IMR-90 (cell line): ENCODE measurements at places on chromosomes 3 and 15. TPM values are rescaled to one million over a fixed set of nuclear protein-coding genes. Genes with fewer than 3 reads are reported as not detected.

- DNase-seq = peak; percentile 59
These were observed 246.5 kb downstream of the TBL1XR1 start for GRCh38 chr3:176950743-176951142.

GRCh38 chr3:128338536-128339330, 128.0 kb downstream of the DNAJB8 start:
- DNase-seq = no peak

DNA sequence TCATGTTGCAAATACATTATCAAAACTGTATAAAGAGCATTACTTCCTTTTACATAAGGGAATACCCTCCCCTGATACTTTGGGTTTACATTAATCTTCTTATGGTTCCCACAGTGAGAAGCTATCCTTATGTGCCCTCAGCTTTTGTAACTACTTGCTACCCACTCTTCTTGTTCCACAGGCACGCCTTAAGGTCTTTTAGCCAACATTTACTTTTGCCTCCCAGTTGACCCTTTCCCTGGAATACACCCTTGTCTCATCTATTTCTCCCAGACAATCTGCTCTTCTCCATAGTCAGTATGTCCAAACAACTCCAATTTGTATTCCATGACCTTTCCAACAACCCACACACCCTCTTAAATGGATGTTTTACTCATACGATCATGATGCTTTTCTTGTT, 116.8 kb upstream of the COL8A1 start:
- no peak for DNase-seq

GRCh38 chr15:60731583-60732130, 252.7 kb upstream of the ICE2 start:
- DNase-seq = no peak

GRCh38 chr3:160564949-160565441, 376 bp downstream of the KPNA4 start:
- peak; percentile 51 for DNase-seq

DNA sequence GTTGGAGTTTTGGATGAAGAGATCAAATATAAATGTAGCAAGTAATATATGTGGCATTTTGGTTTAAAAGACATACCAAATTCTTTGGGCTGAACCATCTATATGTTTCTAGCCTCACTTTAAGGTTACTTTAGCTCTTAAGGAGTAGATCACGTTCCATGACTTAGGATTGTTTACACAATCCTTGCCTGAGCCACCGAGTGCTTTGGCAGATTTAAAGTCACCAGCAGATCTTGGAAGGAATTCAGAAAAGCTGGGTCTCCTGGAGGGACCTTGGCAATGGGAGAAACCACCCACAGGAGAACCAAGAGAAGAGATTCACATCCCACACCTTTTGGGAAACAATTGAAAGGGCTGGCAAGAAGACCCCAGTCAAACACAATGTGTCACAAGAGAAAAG, 54.5 kb downstream of the TM4SF18 start:
- DNase-seq = no peak

DNA sequence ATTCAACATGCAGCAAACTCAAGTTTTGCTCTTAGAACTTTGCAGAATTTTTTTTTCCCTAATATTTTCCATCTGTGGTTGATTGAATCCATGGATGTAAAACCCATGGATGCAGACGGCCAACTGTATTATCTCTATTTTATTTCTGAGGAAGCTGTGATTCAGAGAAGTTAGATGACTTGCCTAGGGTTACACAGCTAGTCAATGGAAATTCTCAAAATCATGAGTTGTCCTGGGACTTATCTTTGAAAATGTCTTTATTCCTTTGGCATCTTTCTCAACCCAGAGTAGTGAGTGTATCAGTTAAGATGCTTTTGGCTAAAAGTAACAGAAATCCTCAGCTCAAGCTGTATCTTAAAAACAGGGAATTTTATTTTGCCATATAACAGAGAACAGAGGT, 107.9 kb upstream of the GALNT15 start:
- DNase-seq = no peak

DNA sequence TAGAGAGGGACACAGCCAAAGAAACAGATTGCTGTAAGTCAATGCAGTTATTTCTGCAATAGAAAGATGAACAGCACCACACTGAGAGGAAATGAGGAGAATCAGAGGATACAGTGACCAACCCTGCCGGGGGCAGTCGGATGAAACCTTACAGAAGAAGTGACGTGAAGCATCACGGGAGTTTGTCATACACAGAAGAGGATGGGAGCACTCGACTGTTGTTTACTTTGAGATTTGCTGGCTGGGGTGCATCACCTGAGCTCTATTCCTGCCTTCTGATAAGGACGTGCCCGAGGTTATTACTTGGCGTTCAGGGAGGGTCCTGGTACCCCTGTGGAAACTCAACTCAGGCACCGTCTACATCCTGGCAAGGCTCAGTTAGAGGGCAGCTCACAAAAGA, 45.4 kb downstream of the MAGEF1 start:
- no peak for DNase-seq

- DNase-seq = peak; percentile 82
These were observed 119.9 kb downstream of the DGKG start for GRCh38 chr3:186241910-186242821.

GRCh38 chr15:52261498-52262242, 33.9 kb downstream of the MYO5C start:
- peak; percentile 77 for DNase-seq

- DNase-seq = peak; percentile 47
These were observed 485 bp downstream of the CELF6 start for GRCh38 chr15:72319360-72319984.

DNA sequence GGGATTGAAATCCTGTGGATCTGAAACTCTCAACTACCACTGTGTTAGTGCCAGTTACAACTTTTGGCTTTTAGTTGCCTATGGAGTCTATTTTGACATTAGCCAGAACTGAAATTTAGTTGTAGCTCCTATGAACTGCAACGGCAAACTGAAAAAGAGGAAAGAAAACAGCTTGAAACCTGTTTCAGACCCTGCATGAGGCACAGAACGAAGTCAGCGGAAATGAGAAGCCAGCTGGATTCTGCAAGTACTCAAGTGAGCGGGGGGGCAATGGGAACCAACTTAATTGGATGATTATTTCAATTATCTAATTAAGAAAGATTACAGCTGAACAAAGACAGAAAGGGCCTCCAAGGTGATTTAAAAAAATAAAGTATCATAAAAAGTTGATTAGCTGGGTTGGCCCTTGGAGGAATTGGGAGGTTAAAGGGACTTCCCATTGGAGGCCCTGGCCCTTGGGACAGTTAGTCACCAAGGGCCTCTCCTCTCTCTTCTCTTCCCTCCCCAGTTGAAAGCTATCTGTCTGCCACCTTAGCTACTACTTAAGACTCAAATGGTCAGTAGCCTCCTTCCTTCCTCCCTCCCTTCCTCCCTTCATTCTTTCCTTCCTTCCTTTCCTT, 352.1 kb downstream of the SHQ1 start:
- no peak for DNase-seq

DNA sequence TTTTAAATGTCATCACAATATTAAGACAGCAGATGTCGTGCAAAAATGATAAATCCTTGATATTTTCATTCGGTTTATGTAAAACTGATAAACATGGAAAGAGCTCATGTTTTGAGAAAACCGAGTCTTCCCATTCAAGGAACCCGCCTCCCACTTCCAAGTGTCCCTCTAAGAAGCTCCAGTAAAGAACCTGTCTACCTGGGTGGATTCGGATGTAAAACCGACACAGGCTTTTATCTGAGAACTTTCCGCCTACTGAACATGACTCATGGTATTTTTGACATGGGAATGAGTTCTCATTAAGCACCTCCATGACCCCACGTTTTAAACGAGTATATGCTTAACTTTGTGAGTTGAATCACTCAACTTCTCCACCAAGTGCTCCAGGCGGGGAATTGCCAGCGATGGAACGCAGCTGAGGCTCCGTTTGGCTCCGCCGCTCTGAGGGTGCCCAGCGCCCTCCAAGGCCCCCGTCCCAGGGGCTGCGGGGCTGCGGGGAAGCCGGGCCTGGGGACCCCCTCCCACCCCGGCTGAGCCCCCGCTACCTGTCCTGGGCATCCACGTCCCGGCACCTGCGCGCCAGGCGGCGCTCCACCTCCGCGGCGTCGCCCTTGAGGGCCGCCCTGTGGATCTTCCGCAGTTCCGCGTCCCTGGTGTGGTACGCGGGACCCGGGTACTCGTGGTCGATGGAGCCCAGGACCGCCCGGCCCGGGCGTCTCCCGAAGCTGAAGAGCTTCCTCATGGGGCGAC, 119.9 kb downstream of the LMLN start:
- DNase-seq = peak; percentile 5

GRCh38 chr3:108295421-108296175, 750 bp upstream of the HHLA2 start:
- no peak for DNase-seq

DNA sequence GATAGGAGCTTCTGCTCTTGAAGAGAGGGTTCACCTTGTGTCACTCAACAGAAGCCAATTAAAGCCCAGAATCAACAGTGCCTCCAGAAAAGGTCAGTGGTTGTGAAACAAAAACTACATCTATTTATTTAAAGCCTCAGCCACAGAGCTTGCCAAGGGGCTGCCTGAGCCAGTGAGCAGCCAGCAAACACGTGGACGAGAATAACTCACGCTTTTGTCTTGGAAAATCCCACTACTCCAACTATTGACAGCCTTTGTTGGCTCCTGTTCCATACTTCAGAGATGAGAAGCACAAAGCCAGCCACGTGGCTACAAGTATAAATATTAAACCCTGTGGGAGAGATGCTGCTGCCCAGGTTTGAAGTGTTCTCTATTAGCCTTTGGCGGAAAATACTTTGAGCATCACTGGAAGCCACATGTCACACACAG, 10.3 kb downstream of the GPR156 start:
- DNase-seq = peak; percentile 25

DNA sequence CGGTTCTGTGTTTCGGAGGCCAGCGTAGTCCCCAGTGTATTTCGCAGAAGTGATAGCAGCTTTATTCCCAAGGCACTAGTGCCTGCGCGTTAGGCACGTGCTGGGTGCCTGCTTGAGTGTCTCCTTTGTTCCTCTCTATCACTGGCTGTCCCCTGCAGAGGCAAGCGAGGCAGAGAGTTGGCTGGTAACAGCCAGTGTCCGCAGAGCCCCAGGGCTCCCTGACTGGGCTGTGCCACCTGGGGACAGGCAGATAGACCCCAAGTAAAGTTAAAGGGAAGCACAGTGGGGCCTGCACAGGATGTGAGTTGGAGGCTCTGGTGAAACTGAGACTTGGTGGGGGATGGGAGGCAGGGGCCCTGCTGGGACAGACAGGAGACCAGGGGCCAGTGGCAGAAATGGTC, 50.7 kb downstream of the APBA2 start:
- no peak for DNase-seq

- DNase-seq = no peak
These were observed 229.1 kb upstream of the IGF1R start for GRCh38 chr15:98419173-98419780.

- no peak for DNase-seq
These were observed 118.3 kb downstream of the GALK2 start for GRCh38 chr15:49288391-49288790.

DNA sequence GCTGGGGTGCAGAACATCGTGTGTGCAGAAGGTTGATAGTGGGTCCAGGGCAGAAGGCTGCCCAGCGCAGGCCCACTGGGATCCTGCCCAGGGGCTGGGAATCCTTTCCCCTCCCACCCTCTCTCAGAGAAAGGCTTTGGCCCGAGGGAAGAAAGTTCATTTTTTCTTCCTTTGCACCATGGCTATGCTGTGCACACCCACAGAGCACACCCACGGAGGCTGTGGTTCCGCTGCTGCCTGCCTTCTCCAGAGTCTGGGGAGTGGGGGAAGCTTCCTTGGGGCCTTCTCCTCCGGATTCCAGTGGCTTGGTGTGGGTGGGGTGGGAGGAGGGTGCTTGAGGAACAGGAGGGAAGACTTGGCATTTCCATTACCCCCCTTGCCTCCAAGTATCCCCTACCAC, 7.0 kb upstream of the PRKCD start:
- DNase-seq = no peak

GRCh38 chr3:110767838-110768237, 303.8 kb upstream of the NECTIN3 start:
- no peak for DNase-seq

- DNase-seq = no peak
These were observed 33.1 kb upstream of the RYR3 start for GRCh38 chr15:33277689-33278088.

DNA sequence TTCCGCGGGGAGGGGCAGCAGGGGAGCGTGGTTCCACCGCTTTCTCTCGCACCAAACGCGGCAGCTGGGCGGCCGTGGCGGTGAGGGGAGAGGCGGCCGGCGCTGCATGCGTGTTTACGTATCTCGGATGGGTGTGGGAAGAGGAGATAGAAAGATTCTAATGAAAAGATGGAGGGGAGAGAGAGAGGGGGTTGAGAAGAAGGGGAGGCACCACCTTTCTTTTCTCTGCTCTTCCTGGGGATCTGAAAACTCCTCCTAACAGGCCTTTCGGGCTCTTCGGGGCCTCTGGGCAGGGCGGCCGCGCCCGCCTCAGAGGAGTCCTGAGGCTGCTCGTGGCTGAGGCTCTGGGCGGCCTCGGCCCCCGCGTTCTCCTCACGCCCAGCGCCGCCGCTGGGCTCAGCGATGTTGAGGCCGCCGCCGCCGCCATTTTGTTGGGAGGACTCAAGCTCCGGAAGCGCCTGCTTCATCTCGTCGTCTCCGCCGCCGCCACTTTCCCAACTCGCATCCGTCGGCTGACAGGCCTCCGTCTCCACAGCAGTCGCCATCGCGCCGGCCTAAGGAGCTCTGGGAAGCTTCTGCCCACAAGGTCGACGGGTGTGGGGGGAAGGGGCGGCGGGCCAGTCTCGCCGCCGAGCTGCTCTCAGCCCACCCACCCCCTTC, 473 bp downstream of the TASOR start:
- peak; percentile 70 for DNase-seq

- DNase-seq = no peak
These were observed 745.6 kb downstream of the VGLL3 start for GRCh38 chr3:86245360-86245759.

DNA sequence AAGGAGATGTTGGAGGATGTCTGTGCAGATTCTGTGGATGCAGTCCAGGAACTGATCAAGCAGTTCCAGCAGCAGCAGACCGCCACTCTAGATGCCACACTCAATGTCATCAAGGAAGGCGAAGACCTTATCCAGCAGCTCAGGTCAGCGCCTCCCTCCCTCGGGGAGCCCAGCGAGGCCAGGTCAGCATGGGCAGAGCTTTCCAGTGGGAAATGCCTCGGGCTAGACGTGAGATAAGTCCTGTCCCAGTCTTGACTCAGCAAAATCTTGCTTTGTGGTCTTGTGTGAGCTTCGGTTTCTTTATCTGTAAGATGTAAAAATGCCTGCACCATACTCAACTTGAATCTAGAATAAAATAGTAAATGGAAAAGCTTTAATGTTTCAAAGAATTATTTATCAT, 335.1 kb upstream of the UMPS start:
- no peak for DNase-seq

- DNase-seq = no peak
These were observed at the start of gene TMEM202 for GRCh38 chr15:72397796-72398588. TMEM202 (plus strand) TSS chr15:72398305; CDS start chr15:72398327, 22 bp downstream.

- peak; percentile 32 for DNase-seq
These were observed 11.9 kb upstream of the SRP14 start for GRCh38 chr15:40050788-40051470.

GRCh38 chr15:24627443-24627842, 48.1 kb upstream of the NPAP1 start:
- DNase-seq = no peak

- peak; percentile 52 for DNase-seq
These were observed 4.4 kb upstream of the DLG1 start for GRCh38 chr3:197302696-197303341.

The ACP3 gene
- 0.28 and 0.54 TPM in 2 replicates for total RNA-seq

The NPAP1 gene
- total RNA-seq = not detected in 2 replicates

The PLCL2 gene
- total RNA-seq = 3.8 and 4.2 TPM in 2 replicates

The MRAS gene
- total RNA-seq = 56.1 and 59.3 TPM in 2 replicates

The CPLX3 gene
- total RNA-seq = not detected in 2 replicates

The BTLA gene
- not detected in 2 replicates for total RNA-seq

The GPR156 gene
- 0.18 and 0.28 TPM in 2 replicates for total RNA-seq

The SLC28A1 gene
- total RNA-seq = not detected in 2 replicates

The ARHGAP11A gene
- 28.6 and 29.0 TPM in 2 replicates for total RNA-seq

The ECE2 gene
- total RNA-seq = not detected in 2 replicates
